ENCODE measurements at places on chromosomes 5 and 9. TPM values are rescaled to one million over a fixed set of nuclear protein-coding genes. Genes with fewer than 3 reads are reported as not detected.
A peak's percentile ranks its signal among the peaks of the same experiment; 100 is the strongest.

GRCh38 chr9:125137200-125137599 is 6.1 kb downstream of the SCAI start:
- DNase-seq = peak; percentile 87

DNA sequence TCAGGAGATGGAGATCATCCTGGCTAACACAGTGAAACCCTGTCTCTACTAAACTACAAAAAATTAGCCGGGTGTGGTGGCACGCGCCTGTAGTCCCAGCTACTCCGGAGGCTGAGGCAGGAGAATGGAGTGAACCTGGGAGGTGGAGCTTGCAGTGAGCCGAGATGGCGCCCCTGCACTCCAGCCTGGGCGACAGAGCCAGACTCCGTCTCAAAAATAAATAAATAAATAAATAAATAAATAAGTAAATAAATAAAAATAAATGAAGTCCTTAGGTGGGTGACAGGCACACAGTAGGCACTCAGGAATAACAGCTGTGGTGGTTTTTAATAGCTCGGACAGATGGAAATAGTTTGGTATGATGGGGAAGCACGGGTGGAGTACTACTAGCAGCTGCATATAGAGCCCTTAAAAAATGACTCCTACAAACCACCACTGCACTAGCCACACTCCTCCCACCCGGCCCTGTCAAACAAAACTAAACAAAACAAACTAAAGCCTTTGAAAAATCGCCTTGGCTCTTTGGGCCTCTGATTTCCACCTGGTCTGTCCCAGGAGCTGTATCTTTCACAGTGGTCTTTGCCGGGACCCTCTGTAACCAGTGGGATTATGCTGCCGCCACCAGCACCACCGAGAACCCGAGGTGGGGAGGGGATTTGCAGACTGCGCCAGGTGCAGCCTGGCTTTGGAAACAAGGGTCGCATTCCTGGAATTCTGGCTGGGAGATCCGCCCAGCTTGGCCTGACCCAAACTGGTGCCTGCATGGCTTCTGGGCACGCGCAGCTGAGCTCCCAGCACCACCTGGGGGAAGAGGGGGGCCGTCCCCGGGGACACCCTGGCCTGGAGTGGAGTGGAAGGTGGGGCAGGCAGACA is 5.1 kb upstream of the WDR5 start:
- peak; percentile 27 for DNase-seq

Gene C5orf58
- total RNA-seq = not detected

GRCh38 chr5:124161266-124161665 is 585.2 kb downstream of the ZNF608 start:
- no peak for DNase-seq

DNA sequence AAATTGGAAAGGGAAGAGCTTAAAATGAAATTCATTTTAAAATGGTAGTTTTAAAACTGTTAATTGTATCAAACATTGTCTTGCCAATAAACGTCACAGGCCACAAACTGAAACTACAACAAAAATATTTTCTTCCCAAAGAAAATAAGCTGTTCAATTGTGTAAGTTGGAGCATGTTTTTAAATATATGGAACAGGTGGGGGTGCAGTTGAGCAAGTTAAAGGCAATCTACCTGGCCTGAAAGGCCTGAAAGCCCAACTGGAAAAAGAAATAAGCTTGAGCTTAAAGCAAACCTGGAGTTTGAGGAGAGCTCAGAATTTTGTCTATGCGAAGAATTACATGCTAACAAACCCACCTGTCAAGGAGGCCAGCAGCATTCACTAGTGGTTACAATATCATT is 439.5 kb downstream of the ACTL7B start:
- DNase-seq = peak; percentile 15

Gene CCNI2
- under 0.01 TPM for total RNA-seq
